ENCODE measurements at places on chromosomes 12 and 14.

- no peak for DNase-seq
Measured at GRCh38 chr14:23646648-23647549, 10.7 kb downstream of the DHRS2 start.

- DNase-seq, result no peak
Measured at GRCh38 chr14:92252323-92252722, 70.6 kb upstream of the SLC24A4 start.

DNA sequence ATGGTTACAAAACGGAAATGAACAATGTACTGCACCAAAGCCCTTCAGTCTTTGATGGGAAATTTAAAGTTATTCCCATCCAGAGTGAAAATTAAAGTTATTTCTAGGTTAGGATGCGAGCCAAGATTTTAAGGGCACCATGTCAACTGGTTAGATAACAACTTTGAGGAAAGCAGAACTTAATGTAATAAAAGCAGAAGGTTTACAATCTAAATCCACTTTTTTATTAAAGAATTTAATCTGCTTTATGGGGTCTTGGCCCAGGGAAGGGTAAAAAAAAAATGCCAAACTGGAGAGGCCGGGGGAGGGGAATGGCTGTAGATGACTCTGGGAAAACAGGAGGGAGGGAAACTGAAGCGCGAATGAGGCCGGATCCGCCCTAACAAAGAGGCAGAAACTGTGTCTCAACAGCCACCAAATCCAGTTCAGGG is 108.2 kb upstream of the ATF7IP start:
- no peak for DNase-seq

- DNase-seq, result no peak
Measured at GRCh38 chr14:104551851-104552737, 27.5 kb upstream of the C14orf180 start.

DNA sequence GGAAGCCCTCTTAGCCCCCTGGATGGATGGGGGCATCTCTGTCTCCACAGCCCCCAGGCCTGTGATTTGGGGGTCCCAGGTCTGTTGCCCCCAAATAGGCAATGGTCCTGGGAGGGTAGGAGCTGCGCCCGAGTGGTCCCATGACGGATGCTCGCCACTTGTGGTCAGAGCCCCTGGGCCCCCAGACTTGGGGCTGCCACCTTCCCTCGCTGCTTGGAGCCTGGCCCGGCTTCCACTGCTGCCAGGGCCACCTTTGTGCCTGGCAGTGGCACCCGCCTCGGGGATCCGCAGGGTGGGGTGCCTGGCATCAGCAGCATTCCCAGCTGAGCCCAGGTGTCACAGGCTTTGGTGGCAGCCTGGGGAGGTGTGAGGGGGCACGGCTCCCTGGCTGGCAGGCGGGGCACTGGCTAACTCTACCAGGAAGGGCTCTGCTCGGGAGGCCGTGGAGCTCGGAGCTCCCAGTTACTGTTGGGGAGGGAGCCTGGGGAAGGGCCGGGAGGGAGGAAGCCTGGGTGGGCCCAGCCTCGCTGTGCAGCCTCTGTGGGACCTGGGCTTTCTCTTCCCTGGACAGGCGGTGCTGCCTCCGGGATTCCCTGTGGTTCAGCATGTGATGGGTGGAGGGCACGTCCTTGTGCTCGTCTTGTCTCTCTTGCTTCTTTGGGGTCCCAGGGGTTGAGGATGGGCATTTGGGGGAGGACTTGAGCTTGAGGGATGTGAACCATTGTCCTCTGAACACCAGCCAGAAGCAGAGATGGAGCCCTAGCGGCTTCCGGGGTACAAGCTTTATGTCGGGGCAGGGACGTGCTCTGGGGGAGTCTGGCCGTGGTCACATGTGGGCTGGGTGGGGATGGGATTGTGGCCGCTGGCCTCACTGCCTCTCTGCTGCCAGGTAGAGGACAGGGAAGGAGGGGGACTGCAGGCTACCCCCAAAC is 5.4 kb downstream of the KIF26A start:
- no peak for DNase-seq

DNA sequence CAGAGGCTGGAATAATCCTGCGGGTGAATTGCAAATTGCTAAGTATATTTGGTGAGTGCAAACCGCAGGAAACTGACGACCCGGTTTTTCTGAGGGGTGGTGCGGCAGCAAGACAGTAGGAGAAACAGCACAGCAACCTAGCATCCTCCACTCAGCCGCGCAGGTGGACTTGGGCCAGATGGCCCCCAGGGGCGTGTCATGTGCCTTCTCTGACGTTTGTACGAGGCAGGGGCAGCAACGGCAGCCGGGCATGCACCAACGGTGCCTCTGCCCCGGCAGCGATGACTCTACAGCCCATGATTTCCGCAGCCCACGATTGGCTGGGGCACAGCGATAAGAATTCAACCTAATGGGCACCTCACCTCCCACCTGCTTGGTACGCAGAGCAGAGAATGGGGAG is 11.1 kb upstream of the CLEC2A start:
- DNase-seq, result no peak

GRCh38 chr12:100225491-100225890 is 24.9 kb downstream of the ACTR6 start:
- no peak for DNase-seq

GRCh38 chr12:89789862-89790261 is 81.2 kb upstream of the ATP2B1 start:
- no peak for DNase-seq

GRCh38 chr14:68369281-68370056 is 423.4 kb downstream of the ZFP36L1 start:
- no peak for DNase-seq

DNA sequence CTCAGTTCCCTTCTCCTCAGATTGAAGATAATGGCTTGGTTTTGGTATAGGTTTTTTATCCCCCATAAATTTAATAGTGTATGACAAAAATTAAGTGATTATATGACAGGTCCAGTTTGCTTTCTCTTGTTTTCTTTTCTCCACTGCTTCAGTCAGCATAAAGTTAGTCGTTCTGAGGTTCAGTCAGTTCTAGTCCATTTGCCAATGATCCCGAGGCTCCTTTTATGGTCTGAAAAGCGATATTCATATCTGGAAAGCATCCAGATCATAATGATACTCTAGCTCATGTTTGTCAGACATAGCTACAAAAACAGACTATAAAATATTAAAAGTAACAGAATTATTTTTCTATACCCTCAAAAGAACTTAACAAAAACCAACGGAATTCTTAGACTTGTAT is 67.1 kb upstream of the SLC38A4 start:
- DNase-seq, result no peak

DNA sequence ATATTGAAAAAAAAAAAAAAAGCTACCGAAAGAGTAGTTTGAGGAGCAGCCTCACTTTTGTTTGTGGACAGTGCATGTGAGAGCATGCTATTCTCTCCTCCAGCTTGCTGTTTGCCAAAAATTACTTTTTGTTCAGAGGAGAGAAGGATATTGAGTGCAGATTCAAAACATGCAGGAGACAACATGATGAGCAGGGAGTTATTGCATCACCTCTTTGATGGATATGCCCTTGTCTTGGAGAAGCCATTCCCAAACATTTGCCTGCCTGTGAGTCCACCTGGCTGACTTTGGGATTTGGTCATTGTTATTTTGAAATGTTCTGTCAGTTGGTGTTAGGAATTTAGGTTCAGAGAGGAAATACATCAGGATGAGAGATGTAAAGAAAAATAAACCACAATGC is 2.4 kb downstream of the C12orf75 start:
- no peak for DNase-seq

GRCh38 chr14:20416223-20416622 is 2.9 kb upstream of the TEP1 start:
- DNase-seq, result no peak

GRCh38 chr12:66152732-66153131 is 17.1 kb downstream of the TMBIM4 start:
- no peak for DNase-seq

DNA sequence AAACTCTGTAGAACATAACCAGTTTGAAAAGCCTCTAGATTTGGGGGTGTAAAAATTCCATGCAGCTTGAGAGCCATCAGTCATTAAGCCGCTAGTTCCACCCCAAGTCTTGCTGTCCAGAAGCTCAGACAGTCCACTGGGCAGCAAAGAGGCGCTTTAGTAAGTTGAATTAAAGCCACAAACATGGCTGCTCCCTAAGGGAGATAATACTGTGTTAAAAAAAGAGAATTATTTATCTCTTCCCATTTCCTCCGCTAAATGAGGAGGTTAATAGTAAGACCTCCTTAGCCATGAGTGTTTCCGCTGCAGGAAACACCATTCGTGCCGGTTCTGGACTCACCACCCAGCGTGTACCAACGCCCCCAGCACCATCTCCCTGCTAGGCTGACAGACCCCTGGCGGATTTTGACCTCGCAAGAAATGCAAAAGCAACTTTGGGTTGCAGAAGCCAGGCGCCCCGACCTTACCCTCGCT is 536 bp downstream of the TM7SF3 start:
- no peak for DNase-seq

DNA sequence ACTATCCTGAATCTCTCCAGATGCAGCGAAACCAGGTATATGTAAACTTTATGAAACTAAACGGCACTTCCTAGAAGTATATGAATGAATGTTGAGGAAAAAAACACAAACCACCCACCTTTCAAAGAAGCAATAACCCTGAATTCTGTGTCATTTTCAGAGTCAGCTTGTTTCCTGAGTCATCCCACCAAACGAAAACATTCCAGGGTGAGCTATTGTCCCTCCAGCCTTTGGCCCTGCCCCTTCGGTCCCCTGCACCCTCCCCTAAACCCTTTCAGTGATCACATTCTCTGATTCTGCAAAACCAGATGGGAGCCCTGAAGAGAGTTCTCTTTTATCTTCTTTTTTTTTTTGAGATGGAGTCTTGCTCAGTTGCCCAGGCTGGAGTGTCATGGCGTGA is 202.6 kb upstream of the ALG10B start:
- DNase-seq, result no peak

DNA sequence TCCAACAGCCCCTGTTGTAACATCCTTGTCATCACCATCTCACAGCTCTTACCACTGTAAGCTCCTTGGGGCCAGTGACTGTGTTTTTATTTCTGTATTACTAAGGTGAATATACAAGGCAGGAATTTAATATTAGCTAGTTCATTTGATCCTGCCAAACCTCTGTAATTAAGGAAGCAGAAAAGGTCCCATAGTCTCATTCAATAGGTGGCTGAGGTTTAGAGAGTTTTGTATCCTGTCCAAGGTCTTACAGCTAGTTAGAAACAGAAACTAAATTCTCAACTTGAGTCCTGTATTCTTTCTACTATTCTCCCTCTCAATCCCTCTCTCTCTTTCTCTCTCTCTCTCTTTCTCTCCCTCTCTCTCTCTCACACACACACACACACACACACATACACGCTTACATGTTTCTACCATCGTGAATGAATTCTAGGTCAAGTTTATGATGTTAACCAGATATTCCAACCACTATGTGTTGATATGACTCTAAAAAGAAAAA is 543 bp upstream of the GLIPR1 start:
- DNase-seq, result no peak

DNA sequence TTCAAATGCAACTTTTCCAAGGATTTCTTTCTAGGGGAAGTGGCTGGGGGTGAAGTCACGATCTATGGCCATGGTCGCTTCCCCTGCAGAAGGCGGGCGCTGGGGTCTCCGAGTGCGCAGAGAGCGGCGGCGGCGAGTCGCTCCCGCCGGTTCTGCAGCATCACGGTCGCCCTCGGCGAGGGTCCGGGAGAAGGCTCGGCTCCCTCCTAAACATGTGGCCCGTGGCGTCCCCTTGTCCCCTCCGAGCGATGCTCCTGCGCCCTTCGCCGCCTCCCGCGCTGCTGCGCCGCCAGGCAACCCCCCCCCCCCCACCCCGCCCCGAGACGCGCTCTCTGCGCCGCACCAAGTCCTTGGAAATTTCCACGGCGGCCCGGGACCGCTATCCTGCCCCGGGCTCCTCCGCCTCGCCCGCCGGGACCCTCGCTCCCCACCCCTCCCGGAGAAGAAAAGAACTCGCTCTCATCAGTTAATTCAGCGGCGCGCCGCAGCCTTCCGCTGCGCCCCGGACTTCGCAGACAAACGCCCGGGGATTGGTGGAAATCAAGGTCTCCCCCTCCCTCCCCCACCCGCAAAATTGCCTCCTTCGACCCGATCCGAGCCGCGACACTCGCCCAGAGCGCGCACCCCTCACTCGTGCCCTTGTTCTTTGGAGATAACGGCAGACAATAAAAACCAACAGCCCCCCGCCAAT is at the start of gene ST8SIA1:
Gene ST8SIA1, minus strand, starts transcription at position 298 of the 691 bp plus-strand sequence. CDS start 475 bp downstream, outside the sequence.
- DNase-seq, result no peak

GRCh38 chr12:22230280-22230794 is 104.2 kb downstream of the ST8SIA1 start:
- DNase-seq, result no peak

- no peak for DNase-seq
Measured at GRCh38 chr12:131076791-131077747, 123.4 kb downstream of the ADGRD1 start.

DNA sequence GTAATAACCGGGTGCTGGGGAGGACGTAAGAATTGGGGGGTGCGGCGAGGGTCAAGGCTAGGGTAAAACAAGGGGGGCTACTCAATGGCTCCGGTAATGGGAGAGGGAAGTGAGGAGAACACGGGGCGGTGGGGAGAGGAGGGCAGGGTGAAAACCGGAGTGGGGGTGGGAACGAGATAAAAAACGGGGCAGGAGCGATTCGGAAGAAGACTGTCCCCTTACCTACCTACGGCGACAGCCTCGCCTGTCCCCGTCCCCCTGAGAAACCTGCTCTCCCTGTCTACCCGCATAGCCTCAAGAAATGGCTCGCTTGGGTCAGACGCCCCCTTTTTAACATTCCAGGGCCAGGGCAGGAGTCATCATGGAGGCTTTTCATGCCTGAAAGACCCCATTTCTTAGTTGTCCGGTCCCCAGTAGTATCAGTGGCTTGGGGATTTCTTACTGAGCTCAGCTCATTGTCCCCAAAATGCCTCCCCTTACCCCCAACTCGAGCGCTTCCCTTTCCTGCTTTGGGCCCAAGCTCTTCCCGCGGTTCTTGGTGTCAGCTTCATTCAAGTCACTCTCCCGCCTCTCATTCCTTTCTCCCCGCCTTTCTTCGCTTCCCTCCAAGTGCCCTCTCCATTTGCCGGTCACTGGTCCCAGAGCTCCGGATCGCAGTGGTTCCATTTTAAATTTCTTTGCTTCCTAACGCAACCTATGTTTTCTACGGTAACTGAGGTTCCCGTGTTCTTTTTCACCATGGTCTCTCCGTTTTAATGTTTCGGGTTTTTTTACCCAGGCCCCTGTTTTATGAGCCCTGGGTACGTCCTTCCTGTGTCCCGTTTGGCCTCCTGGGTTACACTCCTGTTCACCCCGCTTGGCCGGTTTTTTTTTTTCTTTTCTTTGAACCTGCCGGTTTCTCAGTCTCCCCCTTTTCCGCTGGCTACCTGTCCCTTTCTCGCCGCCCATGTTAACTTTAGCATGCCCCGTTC is 1.2 kb upstream of the WSB2 start:
- peak; percentile 6 for DNase-seq

- peak; percentile 28 for DNase-seq
Measured at GRCh38 chr14:74620497-74620921, 8.5 kb upstream of the LTBP2 start.

- no peak for DNase-seq
Measured at GRCh38 chr14:61126603-61127498, 145.8 kb downstream of the SLC38A6 start.

DNA sequence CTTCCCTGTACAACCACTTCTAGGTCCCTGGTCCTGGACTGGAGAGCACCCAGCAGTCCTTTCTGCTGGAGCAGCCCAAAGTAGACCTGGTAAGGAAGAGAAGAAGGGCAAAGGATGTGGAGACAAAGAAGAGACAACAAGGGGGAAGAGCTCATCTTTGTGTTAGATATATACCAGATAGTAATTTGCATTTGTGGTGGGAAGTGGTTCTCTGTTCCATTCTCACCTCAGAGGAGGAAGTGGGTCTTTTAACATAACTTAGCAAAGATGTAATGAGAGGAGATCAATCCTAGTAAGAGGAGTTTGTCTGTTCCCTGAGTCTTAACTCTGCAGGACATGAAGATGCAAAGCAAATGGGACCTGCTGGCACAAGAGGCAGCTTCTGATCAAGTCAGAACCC is 8.0 kb downstream of the CCDC198 start:
- DNase-seq, result no peak

- DNase-seq, result no peak
Measured at GRCh38 chr12:132954471-132955048, 1.5 kb downstream of the ZNF605 start.
